Activated CD4-positive, alpha-beta memory T cell treated with anti-CD3 and anti-CD28 coated beads, Interleukin-2, amount 10 ng/mL, durations not matched to agents 7 days and 5 days (primary cell): ENCODE measurements at places on chromosomes 13 and 19.
A peak's percentile ranks its signal among the peaks of the same experiment; 100 is the strongest.

- no peak for DNase-seq
These were observed 11.9 kb upstream of the ZNF549 start for GRCh38 chr19:57515255-57515654.

- DNase-seq: no peak
These were observed 562.5 kb downstream of the GPC5 start for GRCh38 chr13:91960947-91961346.

GRCh38 chr13:110454956-110455355, 106.6 kb downstream of the RAB20 start:
- DNase-seq: no peak

GRCh38 chr19:44803442-44804428, 5.2 kb upstream of the BCAM start:
- no peak for DNase-seq

GRCh38 chr19:33114312-33114711, 17.6 kb upstream of the WDR88 start:
- DNase-seq: no peak

- DNase-seq: no peak
These were observed 8.6 kb upstream of the FKRP start for GRCh38 chr19:46737298-46737654.

- peak; percentile 85 for DNase-seq
These were observed 11.9 kb upstream of the PRKD2 start for GRCh38 chr19:46728693-46729339.

- DNase-seq: peak; percentile 82
These were observed 10.7 kb downstream of the ABHD8 start for GRCh38 chr19:17292301-17293074.
